T-helper 22 cell (primary cell): ENCODE measurements at places on chromosomes 5 and 9.

GRCh38 chr9:17436854-17437253 is 142.0 kb upstream of the SH3GL2 start:
- DNase-seq = no peak

GRCh38 chr5:154385236-154385512 is 60.6 kb upstream of the SAP30L start:
- DNase-seq = no peak

- DNase-seq = no peak
These were observed 145.6 kb downstream of the DAB2IP start for GRCh38 chr9:121797081-121797480.

DNA sequence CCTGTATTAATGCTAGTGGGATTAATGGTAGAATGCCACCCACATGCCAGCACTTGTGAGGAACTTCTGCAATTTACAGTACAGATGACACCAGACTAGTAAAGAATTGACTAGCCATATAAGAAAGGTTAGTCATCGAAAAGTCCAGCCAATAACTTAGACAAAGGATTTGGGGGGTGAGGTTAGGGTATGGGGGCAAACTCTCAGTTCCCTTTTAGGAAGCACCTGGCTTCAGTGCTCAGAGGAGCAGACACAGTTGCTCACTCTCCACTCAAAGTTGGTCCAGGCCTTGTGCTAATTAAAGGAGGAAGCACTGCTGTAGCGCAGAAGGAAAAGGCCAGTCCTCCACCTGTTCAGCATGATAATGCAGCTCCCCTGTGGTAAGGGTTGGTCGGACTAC is 25.2 kb downstream of the TGFBR1 start:
- no peak for DNase-seq

- DNase-seq = no peak
These were observed 34.6 kb upstream of the WDR38 start for GRCh38 chr9:124818431-124819281.

GRCh38 chr9:68609901-68610415 is 69.3 kb upstream of the TMEM252 start:
- no peak for DNase-seq

- DNase-seq = no peak
These were observed 10.7 kb downstream of the LOX start for GRCh38 chr5:122067390-122067789.

DNA sequence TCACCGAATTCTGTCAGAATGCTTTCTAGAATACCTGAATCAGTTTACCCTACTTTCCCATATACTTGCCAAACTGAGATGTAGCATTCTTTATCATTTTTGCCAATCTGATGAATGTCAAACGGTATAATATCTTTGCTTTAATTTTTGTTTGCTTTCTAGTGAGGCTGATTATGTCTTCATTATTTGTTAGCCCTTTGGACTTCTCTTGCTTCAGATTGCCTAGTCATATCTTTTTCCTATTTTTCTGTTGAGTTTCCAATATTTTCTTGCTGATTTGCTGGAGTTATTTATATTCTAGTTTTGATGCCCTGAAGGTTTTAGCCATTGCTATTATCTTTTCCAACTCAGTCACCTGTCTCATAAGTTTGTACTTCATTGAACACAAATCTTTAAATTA is 40.3 kb upstream of the GPBP1 start:
- DNase-seq = no peak

GRCh38 chr9:76257311-76257710 is 136.9 kb downstream of the RFK start:
- no peak for DNase-seq

- DNase-seq = no peak
These were observed 20.6 kb downstream of the SPTLC1 start for GRCh38 chr9:92094655-92095054.

GRCh38 chr9:78439190-78439865 is 142.4 kb downstream of the PSAT1 start:
- DNase-seq = no peak

- DNase-seq = no peak
These were observed 4.3 kb upstream of the IFNB1 start for GRCh38 chr9:21081999-21082398.

DNA sequence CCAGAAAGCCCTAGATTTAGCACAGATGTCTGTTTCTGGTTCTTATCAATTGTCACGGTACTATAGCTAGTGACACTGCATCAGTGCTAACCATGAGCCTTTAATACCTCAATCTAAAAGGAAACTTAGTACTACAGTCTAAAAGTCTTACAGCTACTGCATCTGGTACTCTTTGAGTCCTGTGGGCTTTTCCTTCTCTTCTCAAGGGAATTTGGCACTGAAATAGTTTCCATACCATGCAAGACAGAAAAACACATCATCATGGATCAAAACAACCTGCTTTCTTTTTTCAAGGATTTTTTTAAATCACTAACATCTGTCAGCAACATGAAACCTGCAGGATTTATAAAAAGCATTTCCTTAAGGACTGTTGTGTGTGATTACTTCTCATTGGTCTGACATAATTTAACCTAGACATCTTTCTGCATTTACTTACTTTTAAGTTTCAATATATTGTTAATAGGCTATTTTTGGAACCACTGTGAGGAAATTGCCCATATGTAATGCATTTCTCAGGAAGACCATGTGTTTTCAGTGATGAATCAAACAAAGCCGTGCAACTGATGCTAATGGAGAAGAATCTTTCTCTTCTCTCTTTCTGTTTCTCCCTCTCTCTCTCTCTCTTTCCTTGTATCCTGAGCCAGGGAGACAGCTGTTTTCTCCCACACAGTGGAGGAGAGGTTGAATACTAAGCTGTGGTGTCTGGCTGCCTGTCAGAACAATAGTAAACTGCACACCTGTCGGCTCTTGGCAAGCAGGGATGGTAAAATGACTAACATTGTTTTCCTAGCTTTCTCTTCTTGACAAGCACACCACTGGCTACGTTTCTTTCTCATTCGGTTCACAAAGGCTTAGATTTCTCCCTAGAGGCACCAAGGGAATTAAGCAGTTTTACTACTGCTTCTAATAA is 273.4 kb downstream of the CSNK1G3 start:
- DNase-seq = no peak

DNA sequence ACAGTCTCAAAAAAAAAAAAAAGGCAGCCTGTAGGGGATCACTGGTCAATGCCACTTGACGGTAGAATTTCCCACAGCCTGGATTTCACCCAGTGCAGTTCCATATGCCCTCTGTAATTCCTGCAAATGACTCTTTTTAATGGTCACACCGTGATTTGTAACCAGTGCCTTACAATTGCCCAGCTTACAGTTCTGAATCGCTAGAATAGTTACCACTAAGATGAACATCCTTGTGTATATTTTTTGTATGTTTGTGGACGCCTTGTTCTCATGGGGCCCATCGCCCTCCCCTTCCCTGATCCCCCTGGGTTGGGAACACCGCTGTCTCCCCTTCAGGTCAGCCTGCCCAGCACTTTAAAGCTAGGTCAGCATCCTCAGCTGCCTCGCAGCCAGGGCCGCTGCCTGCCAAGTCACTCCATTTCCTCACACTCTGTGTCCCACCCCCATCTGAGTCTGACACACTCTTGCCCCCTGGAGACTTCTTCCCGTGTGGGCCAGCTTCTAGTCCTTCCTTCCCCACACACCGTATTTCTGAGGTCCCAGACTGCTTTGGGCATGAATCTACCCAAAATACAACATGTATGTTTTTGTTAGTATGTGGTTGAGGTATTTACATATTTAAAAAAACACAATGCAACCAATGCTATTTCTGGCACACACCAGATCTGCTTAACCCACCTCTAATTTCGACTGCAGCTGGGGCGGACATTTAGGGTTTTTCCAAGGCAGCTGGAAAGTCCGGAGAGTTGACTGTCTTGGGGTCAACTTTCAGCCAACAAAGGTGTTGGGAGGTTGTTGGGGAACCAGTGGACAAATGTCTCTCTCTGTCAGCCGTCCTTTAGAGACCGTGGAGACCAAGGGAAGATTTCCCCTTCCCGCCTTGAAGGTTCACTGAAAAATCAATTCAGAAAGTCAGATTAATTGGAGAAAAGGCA is 120.5 kb upstream of the NEK6 start:
- no peak for DNase-seq

GRCh38 chr5:42715785-42716184 is 40.8 kb upstream of the CCDC152 start:
- DNase-seq = no peak

DNA sequence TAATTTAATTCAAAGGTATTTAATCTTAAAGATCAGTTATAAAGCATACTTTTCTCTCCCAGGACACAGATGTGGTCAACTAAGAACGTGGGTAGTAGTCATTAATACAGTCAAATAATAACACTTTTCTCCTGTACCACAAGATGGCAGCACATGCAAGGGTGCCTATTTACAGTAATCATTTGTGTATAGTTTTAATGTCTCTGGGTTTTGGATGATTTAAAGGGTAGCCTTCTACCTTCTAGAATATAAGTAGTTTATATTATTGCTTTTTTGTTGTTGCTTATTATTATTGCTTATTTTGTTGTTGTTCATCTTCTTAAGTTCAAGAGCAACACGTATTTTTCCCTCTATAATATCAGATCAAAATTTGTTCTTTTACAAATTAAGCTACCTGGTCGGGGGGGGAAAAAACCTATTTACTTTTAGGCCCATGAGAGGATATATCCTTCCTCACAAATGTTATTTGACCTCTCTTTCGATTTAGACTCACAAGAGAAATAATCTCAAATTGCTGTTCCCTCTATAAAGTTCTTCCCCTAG is 59.6 kb upstream of the SLC27A6 start:
- DNase-seq = no peak

- DNase-seq = no peak
These were observed 89.9 kb downstream of the SH3TC2 start for GRCh38 chr5:148972974-148973374.

DNA sequence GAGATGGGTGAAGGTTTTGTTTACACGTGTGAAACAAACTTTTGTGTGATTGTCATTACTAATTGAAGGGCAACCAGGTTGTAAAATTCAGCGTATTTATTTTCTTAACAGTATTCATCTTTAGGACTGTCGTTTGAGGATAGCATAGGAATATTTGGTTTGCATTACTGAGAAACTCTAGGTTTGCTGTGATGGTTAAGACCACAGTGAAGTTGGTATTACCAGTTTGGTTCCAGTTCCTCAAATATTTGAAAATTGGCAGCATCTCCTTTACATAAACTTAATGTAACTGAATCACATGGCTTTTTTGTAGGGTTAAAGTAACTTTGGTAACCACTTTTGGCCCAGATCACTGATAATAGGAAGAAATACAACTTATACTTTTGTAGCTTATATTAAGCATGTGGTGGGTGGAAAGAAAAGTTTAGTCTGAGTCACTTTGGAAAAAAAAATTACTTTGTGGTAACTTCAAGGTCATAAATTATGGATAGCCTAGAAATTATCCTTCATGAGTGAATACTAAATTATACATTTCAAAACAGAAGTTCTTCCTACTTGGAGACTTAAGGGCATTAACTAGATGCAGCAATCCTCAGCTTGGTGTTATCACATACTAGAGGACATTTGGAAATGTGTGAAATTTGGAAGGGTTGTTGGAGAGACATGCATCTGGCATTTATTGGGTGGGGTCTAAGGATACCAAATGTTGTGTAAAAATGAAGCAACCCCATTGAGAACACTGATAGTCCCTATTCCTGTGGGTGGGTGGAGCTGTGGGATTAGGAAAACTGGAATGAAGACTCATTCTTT is 33.9 kb downstream of the G3BP1 start:
- no peak for DNase-seq
